Glutamatergic neuron (in vitro differentiated cells): ENCODE measurements at places on chromosomes 5 and 9.

- H3K36me3 ChIP-seq: no peaks in the 10 kb centered on the region
- H3K4me1 ChIP-seq: no peaks in the 10 kb centered on the region
- no peak overlapping the region for H3K4me3 ChIP-seq
- H3K27ac ChIP-seq: no peak overlapping the region
Observed at GRCh38 chr9:21110708-21111576, 30.7 kb downstream of the IFNW1 start.

- peaks cover 9% of the 10 kb centered on the region for H3K4me1 ChIP-seq
- DNase-seq: no peak
- no peak overlapping the region for H3K4me3 ChIP-seq
- H3K36me3 ChIP-seq: no peaks in the 10 kb centered on the region
- H3K27me3 ChIP-seq: peaks cover 10% of the 10 kb centered on the region
- no peak overlapping the region for H3K27ac ChIP-seq
Observed at GRCh38 chr5:140321796-140322195, 18.9 kb upstream of the PFDN1 start.

- DNase-seq: peak; percentile 12
- H3K4me3 ChIP-seq: no peak overlapping the region
- peaks cover 11% of the 10 kb centered on the region for H3K27me3 ChIP-seq
- peak overlapping the region; percentile 38 for H3K27ac ChIP-seq
- H3K4me1 ChIP-seq: peaks cover 25% of the 10 kb centered on the region
Observed at GRCh38 chr9:134627417-134628353, 13.9 kb upstream of the COL5A1 start.

GRCh38 chr5:74279244-74279643 is 361.3 kb downstream of the ENC1 start:
- DNase-seq: no peak
- H3K4me1 ChIP-seq: peaks cover 60% of the 10 kb centered on the region
- H3K4me3 ChIP-seq: peak overlapping the region; percentile 31
- peaks cover 10% of the 10 kb centered on the region for H3K27me3 ChIP-seq
- H3K27ac ChIP-seq: no peak overlapping the region

GRCh38 chr5:114789773-114790402 is 379.8 kb downstream of the TRIM36 start:
- peaks cover 17% of the 10 kb centered on the region for H3K4me1 ChIP-seq
- no peak for DNase-seq
- H3K4me3 ChIP-seq: no peak overlapping the region

DNA sequence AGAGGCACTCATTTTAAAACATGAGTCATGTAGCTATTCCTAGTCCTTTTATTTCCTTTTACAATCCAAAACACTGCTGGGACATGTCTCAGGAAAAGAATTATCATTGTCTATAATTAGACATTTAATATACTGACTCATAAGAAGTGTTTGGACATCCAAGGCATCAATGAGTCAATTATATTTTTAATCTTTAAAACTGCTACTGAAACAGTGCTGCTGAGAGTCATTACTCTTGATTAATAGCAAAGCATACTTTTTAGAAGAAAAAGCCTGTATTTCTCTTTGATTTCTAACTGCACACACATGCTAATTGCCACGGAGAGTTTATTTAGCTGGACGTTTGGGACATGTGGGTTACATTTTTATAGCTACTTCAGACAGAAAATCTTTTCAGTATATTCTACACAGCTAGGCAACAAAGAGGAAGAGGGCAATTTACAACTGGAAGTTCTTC is 1249.0 kb upstream of the CDH18 start:
- no peak overlapping the region for H3K27ac ChIP-seq
- no peaks in the 10 kb centered on the region for H3K27me3 ChIP-seq
- H3K4me3 ChIP-seq: no peak overlapping the region
- DNase-seq: no peak
- no peaks in the 10 kb centered on the region for H3K36me3 ChIP-seq

- DNase-seq: no peak
- no peaks in the 10 kb centered on the region for H3K4me1 ChIP-seq
Observed at GRCh38 chr9:91006046-91006445, 204.4 kb downstream of the SYK start.

DNA sequence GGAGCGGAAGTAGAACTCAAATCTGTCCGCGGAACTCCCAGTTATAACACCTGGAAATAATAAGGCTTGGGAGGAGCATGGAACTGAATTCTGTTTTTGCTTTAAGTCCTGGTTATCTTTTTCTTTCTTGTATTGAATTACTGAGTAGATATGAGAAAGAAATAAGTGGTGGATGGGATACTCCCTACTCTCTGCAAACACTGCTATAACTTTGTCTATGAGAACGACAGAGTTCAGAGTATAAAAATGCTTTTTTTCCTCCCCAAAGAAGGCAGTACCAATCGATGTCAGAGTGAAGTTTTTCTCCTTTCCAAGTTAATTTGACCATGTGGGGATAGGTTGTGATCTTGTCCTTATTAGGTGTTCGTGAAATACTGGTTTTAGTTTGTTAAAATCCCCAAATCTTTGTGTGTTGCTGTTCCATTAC is 1.2 kb downstream of the RIC1 start:
- H3K27ac ChIP-seq: peak overlapping the region; percentile 75
- peak overlapping the region; percentile 88 for H3K4me3 ChIP-seq
- H3K27me3 ChIP-seq: peaks cover 2% of the 10 kb centered on the region
- H3K36me3 ChIP-seq: peaks cover 1% of the 10 kb centered on the region

DNA sequence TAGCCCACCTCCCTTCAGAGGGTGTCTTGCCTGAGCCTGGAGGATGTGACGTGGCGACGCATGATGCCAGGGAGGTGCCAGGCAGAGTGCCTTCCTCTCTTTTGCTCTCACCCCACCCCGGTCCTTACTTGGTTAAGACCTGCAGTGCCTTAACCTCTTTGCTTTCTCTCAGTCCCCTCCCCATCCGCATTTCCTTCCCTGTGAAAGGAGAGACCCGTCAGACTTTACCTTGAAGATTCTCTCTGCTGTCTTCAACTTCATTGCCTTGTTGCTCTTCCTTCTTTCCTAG is 52.0 kb upstream of the NCS1 start:
- H3K27me3 ChIP-seq: peaks cover 12% of the 10 kb centered on the region
- peak overlapping the region; percentile 86 for H3K27ac ChIP-seq
- H3K36me3 ChIP-seq: no peaks in the 10 kb centered on the region
- DNase-seq: no peak
- H3K4me3 ChIP-seq: peak overlapping the region; percentile 28
- peaks cover 58% of the 10 kb centered on the region for H3K4me1 ChIP-seq
